ENCODE measurements at places on chromosomes 1 and 21. TPM values are rescaled to one million over a fixed set of nuclear protein-coding genes. Genes with fewer than 3 reads are reported as not detected.

Gene ZNF593OS
- not detected for total RNA-seq

Gene PGLYRP4
- not detected for total RNA-seq

Gene RSPO1
- 0.16 TPM for total RNA-seq

Gene PNRC2
- total RNA-seq = 213 TPM

Gene CORT
- not detected for total RNA-seq

Gene THEM5
- not detected for total RNA-seq

All from bronchial smooth muscle cell (primary cell).